Bone marrow (tissue), 2 donors: ENCODE measurements at places on chromosomes 5 and 9.
A peak's percentile ranks its signal among the peaks of the same experiment; 100 is the strongest.

DNA sequence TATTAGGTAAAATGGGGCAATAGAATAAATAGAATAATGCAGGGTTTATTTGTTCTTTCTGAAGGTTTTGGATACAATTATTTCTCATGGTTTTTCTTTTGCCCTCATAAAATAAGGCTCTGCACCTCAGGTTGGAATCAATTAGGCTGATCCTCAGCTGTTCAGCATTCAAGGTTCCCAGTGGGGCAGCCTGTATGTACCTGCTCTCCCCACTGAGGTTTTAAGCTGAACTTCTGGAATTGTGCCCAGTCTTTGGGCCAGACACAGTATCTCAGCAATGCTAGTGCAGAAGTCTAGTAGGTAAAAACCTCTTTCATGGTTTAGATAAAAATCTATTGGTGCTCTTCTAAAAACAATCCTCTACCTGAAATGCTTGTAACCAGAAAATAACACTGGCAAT is 98.0 kb downstream of the EDIL3 start:
- no peak for DNase-seq

DNA sequence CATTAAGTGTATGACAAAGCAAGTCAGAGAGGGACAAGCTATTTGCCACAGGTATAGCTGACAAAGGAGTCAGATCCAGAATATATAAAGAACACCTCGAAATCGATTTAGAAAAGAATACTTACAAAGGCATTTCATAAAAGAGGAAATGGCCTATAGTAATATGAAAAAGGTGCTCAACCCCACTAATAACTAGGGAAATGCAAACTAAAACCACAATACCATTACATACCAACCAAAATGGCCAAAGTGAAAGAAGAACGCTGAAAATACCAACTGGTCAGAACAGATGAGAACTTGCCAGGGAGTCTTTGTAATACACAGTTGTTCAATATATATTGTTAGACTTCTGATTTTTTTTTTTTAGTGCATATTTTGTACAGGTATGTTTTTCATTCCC is 152.9 kb downstream of the CDC42SE2 start:
- DNase-seq, result peak; percentile 3

DNA sequence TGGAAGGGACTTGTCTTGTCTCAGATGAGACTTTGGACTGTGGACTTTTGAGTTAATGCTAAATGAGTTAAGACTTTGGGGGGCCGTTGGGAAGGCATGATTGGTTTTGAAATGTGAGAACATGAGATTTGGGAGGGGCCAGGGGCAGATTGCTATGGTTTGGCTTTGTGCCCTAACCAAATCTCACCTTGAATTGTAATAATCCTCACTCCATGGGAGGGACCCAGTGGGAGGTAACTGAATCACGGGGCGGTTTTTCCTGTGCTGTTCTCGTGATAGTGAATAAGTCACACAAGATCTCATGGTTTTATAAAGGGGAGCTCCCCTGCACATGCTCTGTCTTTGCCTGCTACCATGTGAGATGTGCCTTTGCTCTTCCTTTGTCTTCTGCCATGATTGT is 72.1 kb downstream of the RAI14 start:
- no peak for DNase-seq

DNA sequence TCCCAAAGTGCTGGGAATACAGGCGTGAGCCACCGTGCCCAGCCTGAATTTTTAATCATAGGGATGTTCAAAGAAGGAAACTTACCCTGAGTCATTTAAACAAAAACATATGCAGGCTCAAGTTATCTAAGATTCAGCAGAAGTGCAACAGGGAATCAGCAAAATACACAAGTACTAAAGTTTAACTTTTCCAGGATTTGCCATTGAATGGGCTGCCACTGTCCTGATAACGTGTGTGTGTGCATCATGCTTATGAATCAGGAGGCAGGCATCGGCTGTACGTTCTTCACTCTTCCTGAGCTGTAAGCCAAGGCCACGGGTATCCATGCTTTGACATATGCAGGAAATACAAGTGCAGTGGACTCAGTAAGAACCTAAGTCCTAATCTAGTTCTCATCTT is 48.8 kb upstream of the FST start:
- no peak for DNase-seq
